Occipital lobe (tissue), 3 donors: ENCODE measurements at places on chromosomes 13 and 19. TPM values are rescaled to one million over a fixed set of nuclear protein-coding genes. Genes with fewer than 3 reads are reported as not detected.

The TRIM28 gene
- 276 TPM for total RNA-seq

The FCER2 gene
- not detected for total RNA-seq

The CD70 gene
- total RNA-seq, result not detected

The CYP2A6 gene
- not detected for total RNA-seq

The AP1M2 gene
- total RNA-seq, result not detected
